ENCODE measurements at places on chromosomes 11 and 22. TPM values are rescaled to one million over a fixed set of nuclear protein-coding genes. Genes with fewer than 3 reads are reported as not detected.

GRCh38 chr11:57764972-57765371 lies 3.4 kb downstream of the CTNND1 start:
- DNase-seq = no peak

DNA sequence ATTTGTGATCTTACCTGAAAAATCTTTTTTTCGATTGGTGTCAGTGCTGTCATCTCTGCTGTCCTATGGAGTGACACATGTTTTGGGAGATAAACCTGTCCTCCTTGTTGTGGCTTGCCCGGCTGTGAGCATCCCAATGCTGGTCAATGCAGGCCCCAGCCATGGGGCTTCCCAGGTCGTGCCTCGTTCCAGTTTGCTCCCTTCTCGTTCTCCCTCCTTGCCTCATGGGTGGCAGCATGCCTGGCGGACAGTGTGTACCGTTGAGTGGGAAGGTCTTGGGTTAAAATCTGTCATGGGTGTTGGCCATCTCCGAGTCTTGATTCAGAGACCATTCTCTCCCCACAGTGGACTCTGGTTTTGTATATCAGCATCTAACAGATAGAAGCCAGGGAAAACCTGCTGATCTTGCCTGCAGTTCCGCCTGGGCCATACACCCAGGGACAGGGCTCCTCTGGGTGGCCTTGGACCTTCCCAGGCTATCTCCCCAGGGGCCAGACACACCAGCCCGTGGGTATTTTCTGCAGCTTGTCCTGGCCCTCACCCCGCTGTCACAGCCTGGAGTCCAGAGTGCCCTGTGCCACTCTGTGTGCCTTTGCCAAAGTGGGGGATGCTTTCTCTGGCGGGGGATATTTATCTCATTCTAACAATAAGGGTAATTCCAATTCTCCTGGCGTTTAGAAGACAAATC lies 208.1 kb downstream of the TBC1D22A start:
- no peak for DNase-seq

DNA sequence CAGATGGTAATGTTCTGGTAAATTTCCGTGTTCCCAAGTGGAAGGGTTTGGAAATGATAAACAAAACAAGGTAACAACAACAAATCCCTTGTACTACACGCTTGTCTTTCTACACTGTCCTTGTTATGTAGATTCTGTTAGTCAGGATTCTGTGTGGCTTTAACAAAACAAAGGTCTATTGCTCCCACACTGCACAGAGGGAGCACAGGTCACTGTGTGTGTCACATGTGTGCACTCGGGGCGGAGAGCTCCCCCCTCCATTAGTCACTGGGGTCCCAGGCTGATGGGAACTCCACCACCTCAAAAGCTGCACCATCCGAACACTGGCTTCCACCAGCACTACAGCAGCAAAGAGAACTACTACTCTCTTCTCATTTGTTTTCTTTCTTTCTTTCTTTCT lies 227.9 kb downstream of the NTM start:
- DNase-seq = no peak

GRCh38 chr11:116694815-116695590 lies 77.8 kb downstream of the BUD13 start:
- DNase-seq = no peak

DNA sequence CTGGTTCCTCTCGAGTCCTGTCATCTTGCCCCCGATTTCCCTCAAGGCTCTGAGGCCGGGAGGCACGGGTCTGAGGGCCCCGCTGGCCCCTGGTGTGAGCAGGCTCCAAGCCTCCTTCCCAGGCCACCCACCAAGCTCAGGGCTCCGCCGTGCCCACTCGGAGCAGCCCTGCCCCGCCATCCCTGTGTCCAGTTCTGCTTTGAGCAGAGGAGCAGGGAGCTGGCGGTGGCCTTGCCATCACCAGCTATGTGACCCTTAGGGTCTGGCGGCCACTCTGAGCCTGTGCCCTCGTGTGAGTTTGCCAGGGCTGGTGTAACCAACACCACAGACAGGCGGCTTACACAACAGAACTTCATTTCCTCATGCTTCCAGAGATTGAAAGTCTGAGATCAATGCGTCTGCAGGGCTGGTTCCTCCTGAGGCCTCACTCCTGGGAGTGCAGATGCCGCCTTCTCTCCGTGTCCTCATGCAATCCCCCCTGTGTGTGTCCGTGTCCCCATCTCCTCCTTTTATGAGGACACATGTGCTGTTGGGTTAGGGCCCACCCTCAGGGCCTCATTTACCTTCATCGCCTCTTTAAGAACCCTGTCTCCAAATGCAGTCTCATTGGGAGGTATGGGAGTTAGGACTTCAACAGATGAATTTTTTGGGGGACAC lies 36.5 kb upstream of the CELSR1 start:
- no peak for DNase-seq

- no peak for DNase-seq
Observed at GRCh38 chr11:120575461-120575860, 63.9 kb downstream of the GRIK4 start.

DNA sequence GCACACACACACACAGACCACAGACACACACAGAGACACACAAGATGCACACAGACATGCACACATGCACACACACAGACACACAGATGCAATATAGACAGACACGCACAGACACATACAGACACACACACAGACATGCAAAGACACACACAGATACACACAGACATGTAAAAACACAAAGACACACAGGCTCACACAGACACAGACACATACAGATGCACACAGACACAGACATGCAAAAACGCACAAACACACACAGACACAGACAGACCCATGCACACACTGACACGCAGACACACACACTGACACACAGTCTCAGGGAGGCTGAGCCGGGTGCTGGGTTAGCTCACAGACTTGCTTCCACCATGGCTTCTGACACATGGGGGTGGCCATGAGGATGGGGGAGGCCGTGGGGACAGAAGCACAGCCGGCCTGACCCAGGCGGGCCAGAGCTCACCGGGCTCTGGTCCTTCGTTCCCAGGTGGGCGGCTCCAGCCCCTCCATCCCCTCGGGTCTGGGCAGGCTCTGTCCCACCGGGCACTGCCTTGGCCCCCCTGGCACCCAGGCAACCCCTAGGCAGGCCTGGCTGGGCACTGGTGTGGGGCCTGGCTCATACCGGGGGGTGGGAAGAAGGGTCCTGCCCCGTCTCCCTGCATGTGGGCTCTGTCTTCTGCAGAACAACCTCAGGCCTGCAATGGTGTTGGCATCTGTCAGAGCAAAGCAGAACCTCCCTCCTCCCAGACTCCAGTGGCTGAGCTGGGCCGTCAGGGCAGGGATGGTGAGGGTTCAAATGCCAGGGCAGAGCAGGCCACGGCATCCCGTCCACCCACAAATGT lies 1489.5 kb downstream of the BRD1 start:
- DNase-seq = no peak

- DNase-seq = no peak
Observed at GRCh38 chr11:82365351-82365750, 368.3 kb downstream of the FAM181B start.

DNA sequence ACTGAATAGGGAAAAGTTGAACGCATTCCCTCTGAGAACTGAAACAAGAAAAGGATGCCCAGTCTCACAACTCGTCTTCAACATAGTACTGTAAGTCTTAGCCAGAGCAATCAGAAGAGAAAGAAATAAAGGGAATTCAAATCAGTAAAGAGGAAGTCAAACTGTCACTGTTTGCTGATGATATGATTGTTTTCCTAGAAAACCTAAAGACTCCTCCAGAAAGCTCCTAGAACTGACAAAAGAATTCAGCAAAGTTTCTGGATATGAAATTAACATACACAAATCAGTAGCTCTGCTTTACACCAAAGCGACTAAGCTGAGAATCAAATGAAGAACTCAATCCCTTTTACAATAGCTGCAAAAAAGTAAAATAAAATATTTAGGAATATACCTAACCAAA lies 471.2 kb upstream of the CNTN5 start:
- DNase-seq = no peak

GRCh38 chr22:40345815-40346184 lies 500 bp upstream of the ADSL start:
- DNase-seq = no peak

GRCh38 chr11:36581536-36581935 lies 12.8 kb upstream of the IFTAP start:
- no peak for DNase-seq

GRCh38 chr22:45424241-45424731 lies 10.8 kb downstream of the RIBC2 start:
- DNase-seq = no peak

- DNase-seq = no peak
Observed at GRCh38 chr11:74926304-74927030, 22.4 kb downstream of the XRRA1 start.

DNA sequence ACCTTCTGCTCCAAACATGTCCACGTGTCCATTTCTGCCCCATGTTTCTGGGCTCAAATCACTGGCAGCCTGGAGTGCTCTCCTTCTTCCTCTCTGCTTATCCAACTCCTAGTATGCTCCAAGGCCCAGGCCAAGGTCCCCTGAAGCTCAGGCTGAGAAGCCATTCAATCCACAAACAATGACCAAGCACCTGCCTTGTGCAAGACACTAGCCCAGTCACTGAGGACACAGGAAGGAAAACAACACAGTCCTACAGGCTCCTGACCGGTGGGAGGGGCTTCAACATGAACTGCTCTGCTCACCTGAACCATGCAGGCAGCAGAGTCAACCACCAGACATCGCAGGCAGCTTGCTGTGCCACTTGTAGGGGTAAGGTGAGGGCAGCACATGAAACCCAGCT lies 93.6 kb downstream of the RPL27A start:
- no peak for DNase-seq

DNA sequence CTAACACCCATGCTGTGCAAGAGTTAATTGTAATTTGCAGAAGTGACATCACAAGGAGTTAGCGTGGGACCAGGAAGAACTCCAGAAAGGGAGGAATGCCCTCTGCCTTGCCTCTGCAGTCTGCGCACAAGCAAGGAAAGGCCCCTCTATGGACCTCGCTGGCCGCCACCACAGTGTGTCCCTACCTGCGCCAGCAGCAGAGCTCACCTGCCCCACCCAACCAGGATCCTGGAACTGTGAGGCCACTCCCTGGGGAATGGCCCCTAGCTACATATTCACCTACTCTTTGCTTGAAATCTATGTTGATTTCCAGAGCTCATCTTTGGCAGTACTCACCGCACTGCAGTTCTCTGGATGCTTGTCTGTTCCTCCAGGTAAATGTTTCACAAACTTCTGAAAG lies 72.0 kb upstream of the MTNR1B start:
- DNase-seq = no peak

- peak; percentile 86 for DNase-seq
Observed at GRCh38 chr11:9138612-9139579, 47.5 kb upstream of the SCUBE2 start.

DNA sequence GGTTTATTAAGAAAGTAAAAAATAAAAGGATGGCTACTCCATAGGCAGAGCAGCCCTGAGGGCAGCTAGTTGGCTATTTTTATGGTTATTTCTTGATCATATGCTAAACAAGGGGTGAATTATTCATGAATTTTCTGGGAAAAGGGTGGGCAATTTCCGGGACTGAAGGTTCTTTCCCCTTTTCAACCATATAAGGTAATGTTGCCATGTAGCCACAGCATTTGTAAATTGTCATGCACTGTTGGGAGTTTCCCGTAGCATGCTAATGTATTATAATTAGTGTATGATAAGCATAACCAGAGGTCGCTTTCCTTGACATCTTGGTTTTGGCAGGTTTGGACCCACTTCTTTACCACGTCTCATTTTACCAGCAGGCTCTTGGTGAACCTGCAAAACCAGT lies 610.4 kb upstream of the B3GAT1 start:
- no peak for DNase-seq

GRCh38 chr11:69463995-69464960 lies 17.2 kb upstream of the LINC01488 start:
- no peak for DNase-seq

DNA sequence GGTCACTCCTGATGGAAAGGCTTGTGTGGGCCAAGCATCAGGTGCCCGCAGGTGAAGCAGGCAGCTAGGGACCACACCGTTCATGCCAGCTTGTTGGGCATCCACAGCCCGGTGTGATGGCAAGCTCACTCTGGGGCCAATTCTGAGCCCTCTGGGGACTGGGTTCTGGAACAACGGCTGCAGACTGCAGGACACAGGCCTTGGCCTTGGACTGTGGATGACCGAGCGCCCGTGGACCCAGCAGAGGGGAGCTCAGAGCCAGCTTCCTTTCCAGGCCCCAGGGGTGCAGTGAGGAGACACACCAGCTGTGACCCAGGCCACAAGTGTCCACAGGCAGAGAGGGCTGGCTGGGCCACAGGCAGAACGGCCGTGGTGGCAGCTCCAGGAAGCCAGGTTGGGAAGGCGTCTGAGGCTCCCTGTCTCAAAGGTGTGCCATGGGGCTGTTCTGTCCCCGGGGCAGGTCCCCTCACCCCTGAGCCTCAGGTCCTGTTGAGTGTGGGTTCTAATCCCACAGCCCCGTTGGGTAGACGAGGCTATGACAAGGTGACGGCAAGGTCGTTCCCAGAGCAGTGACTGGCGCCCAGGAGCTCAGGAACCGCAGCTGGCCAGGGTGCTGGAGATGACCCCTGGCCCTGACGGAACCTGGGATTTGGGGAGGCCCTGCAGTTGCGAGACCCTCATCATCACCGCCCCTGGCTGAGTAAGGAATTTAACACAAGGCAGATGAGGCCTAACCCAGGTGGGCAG lies 1079.4 kb downstream of the BRD1 start:
- DNase-seq = no peak

DNA sequence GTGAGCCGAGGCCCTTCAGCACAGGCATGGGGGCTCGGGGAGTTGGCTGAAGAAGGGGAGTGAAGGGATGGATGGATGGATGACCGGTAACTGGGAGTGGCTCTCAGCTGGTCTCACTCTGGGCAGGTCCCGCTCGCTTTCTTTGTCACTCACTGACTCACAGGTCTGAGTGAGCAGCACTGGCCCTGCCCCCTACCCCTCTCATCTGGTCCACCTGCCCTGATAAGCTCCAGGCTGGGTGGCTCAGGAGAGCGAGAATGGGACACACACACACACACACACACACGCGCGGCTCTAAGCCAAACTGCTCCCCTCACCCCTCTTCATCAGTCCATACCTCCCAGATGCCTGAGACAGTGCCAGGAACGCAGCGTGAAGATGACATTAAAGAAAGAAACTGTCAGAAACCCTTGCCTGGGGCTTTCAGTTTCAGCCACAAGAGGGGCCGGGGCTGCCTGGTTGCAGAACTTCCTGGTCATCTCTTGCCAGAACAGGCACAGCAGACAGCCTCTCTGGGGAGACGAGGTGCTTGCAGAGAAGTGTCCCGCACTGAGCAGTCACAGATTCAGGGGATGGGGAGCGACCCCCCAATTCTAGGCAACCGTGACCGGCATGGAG lies 16.5 kb upstream of the SHISAL1 start:
- DNase-seq = no peak

OR52E5 gene
- not detected for polyA plus RNA-seq

SYT7 gene
- 0.78 TPM for polyA plus RNA-seq

FREY1 gene
- 0.22 TPM for polyA plus RNA-seq

BIRC2 gene
- 22.0 TPM for polyA plus RNA-seq

OR8G1 gene
- not detected for polyA plus RNA-seq
